SJCRH30 (cell line): ENCODE measurements at places on chromosomes 2 and 18.
A peak's percentile ranks its signal among the peaks of the same experiment; 100 is the strongest.

- DNase-seq: no peak
These were observed 118.9 kb downstream of the SPOPL start for GRCh38 chr2:138620431-138620830.

DNA sequence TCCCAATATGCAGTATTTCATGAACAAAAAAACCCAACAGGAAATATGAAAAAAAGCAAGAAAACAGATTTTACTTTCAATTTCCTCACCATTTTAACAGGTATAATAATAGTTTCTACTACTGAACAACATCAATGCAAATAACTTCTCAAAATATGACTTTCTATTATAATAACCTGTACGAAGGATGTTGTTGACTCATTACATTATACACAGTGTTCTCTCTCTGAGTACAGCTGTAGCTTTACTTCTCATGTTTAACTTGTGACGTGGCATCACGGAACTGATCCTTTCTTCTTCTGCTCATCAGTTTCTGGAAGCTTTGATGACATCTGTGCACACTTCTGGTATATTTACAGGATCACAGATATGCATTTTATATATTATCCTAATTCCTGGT is 40.0 kb downstream of the FAM228A start:
- no peak for DNase-seq

GRCh38 chr18:79510046-79510685 is 114.4 kb downstream of the NFATC1 start:
- DNase-seq: no peak

GRCh38 chr2:171652416-171652785 is 34.9 kb upstream of the DYNC1I2 start:
- no peak for DNase-seq

DNA sequence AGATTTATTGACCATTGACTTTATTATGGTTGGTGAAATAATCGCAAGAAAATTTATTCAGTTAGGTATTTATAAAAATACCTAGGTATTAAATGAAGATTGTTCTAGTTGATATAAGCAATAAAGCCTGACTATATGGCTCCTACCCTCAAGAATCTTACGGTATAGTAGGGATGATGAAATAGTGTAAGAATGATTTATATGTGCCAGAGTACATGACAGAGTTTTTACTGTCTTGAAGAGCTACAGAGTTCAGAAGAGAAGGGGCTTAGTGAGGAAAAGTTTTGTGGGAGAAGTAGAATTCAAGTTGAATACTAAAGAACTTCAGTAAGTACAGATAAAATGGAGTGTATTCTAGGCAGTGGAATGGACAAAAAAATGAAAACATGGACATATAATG is 9.7 kb downstream of the CREB1 start:
- no peak for DNase-seq

GRCh38 chr18:25225151-25225550 is 126.8 kb downstream of the ZNF521 start:
- no peak for DNase-seq

- DNase-seq: no peak
These were observed 462.6 kb downstream of the EPHA4 start for GRCh38 chr2:221109552-221109951.

DNA sequence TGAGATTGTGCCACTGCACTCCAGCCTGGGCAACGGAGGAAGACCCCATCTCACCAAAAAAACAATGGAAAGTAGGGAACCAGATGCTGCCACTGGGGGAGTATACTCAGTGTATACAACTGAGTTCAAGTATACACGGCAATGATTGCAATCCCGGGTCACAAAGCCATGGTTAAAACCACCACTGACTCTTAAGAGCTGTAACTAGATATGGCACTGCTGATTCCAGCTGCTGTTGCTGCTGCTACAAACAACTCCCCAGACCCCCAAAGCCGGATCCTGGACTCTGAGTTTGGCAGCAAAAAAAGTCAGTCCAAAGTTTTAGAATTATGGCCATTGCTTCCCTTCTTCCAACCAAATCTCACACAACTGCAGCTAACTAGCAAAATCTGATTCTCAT is 43.7 kb upstream of the COX7A2L start:
- DNase-seq: peak; percentile 76

GRCh38 chr2:73111073-73112025 is 1.4 kb downstream of the RAB11FIP5 start:
- DNase-seq: no peak

GRCh38 chr2:219498280-219499057 is at the start of gene GMPPA:
TSS of gene GMPPA (plus strand) at chr2:219498891. CDS start at chr2:219499976, 1,085 bp downstream.
- DNase-seq: peak; percentile 99

DNA sequence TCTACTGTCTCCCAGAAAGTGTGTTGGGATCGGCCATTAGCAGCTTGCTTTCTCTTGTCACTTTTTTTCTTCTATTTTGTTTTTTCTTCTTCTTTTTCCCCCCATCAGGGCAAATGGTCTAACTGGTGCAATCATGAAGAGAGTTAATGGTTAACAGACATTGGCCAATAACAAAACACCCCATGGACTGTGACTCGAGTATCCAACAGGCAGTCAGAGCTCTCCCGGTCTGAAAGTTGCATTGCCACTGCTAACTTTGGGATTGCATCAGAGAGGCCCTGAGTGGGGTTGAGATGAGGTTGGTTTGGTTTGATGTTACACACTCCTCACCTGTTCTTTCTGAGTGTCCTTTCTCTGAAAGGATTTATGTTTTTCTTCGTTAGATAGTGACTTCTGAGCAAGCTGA is 12.9 kb upstream of the SNORC start:
- no peak for DNase-seq

GRCh38 chr2:200360364-200360763 is 53.9 kb downstream of the SPATS2L start:
- no peak for DNase-seq

DNA sequence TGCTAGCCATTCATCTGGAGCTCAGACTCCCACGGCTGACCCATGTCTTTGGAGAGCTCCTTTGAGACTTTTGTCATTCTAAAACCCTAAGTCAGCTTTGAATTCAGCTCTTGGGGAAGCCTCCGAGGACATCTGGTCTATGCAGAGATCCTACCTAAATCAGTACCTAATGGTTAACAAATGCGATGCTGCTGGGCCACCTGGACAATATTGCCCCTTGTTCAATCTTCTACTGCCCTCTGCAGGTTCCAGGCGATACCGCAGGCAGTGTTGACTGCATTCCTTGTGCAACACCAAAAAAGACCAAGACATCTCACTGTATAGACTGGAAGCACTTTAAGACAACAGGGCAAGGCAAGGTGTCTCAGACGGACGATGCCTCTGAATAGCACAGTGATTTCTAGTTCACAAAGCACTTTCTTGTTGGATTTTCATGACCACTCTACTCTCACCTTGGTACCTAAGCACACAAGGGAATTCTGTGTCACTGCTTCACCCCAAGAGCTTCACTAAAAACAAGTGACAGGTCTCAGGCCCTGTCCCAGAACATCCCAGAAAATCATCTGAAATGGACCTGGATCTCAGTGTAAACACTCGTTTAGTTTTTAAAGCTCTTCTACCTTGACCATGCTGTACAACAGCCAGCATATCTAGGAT is 80.9 kb downstream of the XDH start:
- peak; percentile 65 for DNase-seq

DNA sequence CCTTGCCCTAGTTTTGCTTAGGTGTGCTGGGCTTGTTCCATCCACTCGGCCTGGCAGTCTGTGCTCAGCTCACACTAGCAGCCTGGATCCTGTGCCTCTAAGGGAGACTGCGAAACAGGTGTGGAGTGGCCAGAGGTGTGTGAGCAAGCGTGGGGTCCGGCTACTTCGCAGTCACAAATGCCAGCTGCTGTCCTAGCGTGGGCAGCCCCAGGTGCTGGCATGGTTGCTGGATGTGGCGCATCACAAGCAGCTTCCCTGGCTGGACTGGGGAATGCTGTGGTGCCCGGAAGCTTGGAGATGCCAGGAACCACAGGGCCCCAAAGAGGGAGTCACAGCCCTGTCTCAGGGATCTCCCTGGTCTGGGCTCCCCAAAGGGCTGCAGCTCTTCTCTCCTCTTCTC is 119.0 kb upstream of the TMEFF2 start:
- no peak for DNase-seq

- no peak for DNase-seq
These were observed 105.1 kb downstream of the NUP35 start for GRCh38 chr2:183229386-183229785.

DNA sequence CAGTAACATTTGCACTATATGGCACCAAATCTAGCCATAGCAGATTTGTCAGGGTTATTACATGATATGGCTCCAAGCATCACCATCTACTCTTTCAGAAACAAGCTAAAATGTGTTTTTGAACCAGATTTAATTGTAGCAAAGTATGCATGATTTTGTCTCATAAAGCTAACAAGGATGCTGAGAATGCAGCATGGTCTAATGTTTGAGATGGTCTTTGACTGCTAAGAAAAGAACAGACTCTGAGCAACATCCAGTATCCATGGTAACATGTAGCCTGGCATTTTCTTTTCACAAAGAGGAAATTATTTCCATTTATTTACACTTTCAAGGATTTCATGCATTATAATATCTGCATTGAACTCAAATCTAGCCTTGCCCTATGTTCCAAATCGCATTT is 206.5 kb downstream of the PDE1A start:
- DNase-seq: no peak

- no peak for DNase-seq
These were observed 43.0 kb downstream of the OSGEPL1 start for GRCh38 chr2:189719571-189719970.

DNA sequence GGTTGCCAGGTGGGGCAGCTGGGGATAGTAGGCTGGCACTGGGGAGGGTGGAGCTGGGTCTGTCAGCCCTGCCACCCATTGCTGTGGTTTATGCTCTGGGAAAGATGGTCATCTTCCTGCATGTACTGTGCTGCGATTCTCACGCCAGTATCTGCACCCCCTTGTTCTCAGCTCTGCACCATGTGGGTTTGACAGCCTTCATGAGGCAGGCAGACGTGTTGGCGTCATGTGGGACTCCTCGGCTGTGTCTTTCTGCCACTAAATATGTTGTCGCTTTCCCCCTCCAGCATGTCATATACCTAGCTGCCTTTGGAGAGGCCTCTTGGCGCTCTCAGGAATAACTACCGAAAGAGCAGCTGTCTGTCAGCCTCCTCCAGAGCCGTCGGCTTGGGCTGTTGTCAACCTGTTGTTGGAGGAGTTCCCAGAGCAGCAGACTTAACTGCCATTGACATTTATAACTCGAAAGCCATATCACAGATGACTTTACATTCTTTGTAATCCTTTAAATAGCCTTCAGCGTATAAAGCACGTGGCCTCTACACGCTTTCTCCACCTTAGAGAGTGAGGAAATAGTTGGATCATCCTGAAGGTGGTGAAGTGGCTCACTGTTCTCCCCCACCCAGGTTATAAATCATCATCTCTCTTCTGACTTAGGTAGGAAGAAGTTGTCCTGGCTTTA is 80.4 kb upstream of the MGAT5 start:
- DNase-seq: no peak

- DNase-seq: no peak
These were observed 67.7 kb downstream of the ACVR1 start for GRCh38 chr2:157808421-157808820.

DNA sequence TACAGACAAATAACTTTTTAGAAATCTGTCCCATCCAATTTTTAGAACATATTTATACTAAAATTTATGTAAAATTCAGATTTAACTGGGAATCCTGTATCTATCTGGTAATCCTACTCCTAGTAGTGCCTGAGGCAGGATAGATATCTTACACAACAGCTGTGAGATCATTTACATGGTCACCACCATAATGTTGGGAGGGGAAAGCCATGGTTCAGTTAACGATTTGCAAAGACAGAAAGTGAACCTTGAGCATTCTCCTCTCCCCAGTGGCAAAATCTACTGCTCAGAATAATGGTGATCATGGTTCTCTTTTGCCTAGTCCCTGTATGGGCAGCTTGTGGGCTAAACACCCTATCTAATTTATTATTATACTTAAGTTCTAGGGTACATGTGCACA is 7.7 kb upstream of the TMEM247 start:
- DNase-seq: peak; percentile 33

GRCh38 chr18:12518832-12519531 is 111.3 kb downstream of the PRELID3A start:
- DNase-seq: no peak

DNA sequence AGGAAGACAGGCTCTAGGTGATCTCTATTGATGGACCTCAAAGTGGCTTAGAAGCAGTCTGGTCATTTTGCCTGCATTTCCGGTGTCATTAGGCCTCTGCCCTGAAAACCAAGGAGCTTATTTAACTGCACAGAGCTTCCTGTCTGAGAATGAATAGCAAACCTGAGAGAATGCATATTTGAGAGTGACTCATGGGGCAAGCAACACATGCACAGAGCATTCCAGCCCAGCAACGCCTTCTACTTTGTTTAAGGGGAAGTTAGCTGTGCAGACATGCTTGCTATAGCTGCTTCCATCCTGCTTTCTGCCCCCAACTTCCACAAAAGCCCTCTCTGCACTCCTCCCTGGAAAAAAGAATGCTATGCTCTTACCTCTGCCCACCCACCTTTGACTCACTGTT is 232.8 kb downstream of the GRB14 start:
- DNase-seq: peak; percentile 27

DNA sequence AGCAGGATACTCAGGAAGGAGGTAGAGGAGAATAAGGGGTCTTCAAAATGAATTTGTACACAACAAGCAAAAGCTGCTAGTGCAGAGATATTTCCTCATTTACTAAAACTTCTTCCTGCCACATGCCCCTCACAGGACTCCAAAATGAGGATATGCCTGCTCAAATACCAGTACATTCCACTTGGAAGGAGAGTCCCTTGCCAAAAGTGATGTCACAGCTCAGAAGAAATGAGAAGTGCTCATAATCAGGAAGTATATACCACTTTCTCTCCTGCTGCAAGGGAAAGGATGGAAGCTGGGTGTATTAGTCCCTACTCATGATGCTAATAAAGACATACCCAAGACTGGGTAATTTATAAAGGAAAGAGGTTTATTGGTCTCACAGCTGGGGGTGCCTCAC is 87.7 kb upstream of the FSHR start:
- DNase-seq: no peak

- no peak for DNase-seq
These were observed 12.9 kb downstream of the LRRTM1 start for GRCh38 chr2:80291656-80292055.

DNA sequence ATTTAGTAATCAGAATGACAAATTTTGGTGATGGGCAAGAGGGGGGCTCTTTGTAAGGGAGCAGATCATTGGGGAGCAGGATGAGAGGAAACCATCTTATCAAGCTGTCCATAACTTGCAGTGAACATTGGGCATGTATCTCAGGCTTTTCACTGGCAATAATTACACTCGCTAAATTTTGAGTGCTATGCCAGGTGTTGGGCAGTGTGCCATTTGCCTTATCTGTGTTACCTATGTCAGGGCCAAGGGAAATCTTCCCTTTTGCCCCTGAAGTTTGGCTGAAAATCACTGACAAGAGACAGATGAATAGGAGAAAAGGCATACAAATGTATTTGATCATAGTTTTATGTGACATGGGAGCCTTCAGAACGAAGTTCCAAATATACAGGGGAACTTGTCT is 39.0 kb downstream of the NOSTRIN start:
- DNase-seq: peak; percentile 53
